ENCODE measurements at places on chromosomes 7 and 10. TPM values are rescaled to one million over a fixed set of nuclear protein-coding genes. Genes with fewer than 3 reads are reported as not detected.

NEUROG3 gene
- not detected for total RNA-seq

GATA3 gene
- 0.69 TPM for total RNA-seq

DNA sequence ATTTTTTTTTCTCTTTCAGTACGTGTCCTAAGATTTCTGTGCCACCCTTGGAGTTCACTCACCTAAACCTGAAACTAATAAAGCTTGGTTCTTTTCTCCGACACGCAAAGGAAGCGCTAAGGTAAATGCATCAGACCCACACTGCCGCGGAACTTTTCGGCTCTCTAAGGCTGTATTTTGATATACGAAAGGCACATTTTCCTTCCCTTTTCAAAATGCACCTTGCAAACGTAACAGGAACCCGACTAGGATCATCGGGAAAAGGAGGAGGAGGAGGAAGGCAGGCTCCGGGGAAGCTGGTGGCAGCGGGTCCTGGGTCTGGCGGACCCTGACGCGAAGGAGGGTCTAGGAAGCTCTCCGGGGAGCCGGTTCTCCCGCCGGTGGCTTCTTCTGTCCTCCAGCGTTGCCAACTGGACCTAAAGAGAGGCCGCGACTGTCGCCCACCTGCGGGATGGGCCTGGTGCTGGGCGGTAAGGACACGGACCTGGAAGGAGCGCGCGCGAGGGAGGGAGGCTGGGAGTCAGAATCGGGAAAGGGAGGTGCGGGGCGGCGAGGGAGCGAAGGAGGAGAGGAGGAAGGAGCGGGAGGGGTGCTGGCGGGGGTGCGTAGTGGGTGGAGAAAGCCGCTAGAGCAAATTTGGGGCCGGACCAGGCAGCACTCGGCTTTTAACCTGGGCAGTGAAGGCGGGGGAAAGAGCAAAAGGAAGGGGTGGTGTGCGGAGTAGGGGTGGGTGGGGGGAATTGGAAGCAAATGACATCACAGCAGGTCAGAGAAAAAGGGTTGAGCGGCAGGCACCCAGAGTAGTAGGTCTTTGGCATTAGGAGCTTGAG lies at the start of gene CFTR:
Gene CFTR (plus strand): TSS at position 801 of the 830 bp plus-strand sequence. CDS start 70 bp downstream, outside the sequence.
- DNase-seq: peak; percentile 46

- no peak for DNase-seq
These were observed 194.9 kb upstream of the ETV1 start for GRCh38 chr7:14184292-14184864.

GRCh38 chr7:77479536-77480088 lies 57.5 kb upstream of the PTPN12 start:
- no peak for DNase-seq

GRCh38 chr7:23012908-23013714 lies 819 bp downstream of the HYCC1 start:
- DNase-seq: peak; percentile 78

DNA sequence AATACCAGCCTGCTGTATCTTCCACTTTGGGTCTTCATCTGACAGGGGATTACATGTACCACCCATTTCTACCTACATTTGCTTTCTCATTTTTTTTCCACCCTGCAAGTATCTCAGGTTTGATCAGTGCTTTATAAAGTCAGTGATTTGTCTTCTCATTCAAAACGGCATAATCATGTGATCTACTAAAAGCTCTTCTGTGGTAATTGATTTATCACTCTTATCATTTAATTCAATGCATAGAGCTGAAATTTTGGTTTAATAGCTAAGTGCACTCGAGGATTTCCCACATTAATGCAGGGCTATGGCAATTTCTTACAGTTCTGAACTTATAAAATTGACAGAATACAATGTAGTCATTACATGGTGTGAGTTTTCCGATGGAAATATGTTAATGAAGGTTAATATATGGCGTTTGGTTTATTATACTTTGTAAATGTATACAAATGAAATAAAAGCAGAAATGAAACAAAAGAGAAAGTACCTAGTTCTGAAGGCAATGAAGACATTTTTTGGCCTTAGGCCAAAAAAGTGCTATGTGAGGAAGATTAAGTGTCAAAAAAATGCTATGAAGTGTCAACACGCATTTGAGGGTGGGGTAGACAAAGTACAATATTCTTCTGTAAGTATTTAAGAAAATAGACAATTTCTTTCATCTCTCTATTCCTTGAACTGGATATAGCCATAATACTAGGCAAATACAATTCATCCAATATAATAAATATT lies 457.3 kb downstream of the ETV1 start:
- DNase-seq: no peak

- no peak for DNase-seq
These were observed 338.9 kb upstream of the IGFBP3 start for GRCh38 chr7:46259947-46260346.

GRCh38 chr10:77261146-77261545 lies 376.5 kb downstream of the KCNMA1 start:
- no peak for DNase-seq

All from glutamatergic neuron (in vitro differentiated cells).